ENCODE measurements at places on chromosomes 5 and 9.

- DNase-seq = no peak
These were observed 120.4 kb downstream of the EBF1 start for GRCh38 chr5:158979290-158979689.

GRCh38 chr5:81183811-81184748, 49.0 kb upstream of the CKMT2 start:
- DNase-seq = no peak

DNA sequence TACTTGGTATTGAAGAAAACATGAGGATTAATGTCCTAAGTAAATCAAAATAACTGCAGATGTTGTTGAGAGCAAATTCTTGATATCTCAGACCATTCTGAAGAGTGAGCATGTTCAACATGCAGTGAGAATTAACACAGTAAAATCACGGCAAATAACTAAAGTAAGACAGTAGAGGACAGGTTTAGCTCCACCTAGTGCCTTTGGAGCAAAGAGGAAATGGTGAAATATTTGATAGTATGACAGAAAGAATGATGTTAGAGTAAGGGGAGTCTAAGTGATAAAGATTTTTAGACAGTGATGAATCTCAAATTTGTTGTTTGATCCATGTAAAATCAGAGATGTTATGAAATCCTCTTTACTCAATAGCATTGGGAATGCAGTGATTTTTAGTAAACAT, 424.2 kb downstream of the TMEM161B start:
- DNase-seq = no peak

GRCh38 chr5:164532235-164532900, 1026.9 kb downstream of the MAT2B start:
- no peak for DNase-seq

DNA sequence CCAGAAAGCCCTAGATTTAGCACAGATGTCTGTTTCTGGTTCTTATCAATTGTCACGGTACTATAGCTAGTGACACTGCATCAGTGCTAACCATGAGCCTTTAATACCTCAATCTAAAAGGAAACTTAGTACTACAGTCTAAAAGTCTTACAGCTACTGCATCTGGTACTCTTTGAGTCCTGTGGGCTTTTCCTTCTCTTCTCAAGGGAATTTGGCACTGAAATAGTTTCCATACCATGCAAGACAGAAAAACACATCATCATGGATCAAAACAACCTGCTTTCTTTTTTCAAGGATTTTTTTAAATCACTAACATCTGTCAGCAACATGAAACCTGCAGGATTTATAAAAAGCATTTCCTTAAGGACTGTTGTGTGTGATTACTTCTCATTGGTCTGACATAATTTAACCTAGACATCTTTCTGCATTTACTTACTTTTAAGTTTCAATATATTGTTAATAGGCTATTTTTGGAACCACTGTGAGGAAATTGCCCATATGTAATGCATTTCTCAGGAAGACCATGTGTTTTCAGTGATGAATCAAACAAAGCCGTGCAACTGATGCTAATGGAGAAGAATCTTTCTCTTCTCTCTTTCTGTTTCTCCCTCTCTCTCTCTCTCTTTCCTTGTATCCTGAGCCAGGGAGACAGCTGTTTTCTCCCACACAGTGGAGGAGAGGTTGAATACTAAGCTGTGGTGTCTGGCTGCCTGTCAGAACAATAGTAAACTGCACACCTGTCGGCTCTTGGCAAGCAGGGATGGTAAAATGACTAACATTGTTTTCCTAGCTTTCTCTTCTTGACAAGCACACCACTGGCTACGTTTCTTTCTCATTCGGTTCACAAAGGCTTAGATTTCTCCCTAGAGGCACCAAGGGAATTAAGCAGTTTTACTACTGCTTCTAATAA, 273.4 kb downstream of the CSNK1G3 start:
- DNase-seq = no peak

GRCh38 chr5:6274846-6275543, 103.4 kb downstream of the MED10 start:
- no peak for DNase-seq

- no peak for DNase-seq
These were observed 29.1 kb downstream of the ANKDD1B start for GRCh38 chr5:75640395-75640794.

DNA sequence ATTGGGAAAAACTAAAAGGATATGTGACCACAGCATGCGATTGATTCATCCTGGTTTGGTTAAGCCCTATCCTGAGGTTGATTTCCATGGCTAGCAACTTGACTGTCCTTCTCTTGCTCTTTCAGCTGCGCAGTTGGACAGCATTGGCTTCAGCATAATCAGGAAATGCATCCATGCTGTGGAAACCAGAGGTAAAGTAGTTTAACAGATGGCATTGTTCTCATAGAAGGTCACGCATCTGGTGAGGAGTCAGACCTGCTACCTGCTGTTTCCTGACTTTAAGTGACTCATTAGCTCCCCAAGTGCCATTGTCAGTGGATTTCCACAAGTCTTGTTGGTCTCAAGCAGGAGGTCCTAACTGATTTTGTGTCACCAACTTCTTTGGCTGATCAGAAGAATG, 266.9 kb downstream of the ARHGAP26 start:
- no peak for DNase-seq

- no peak for DNase-seq
These were observed 38.4 kb downstream of the SLC12A7 start for GRCh38 chr5:1073239-1074102.

DNA sequence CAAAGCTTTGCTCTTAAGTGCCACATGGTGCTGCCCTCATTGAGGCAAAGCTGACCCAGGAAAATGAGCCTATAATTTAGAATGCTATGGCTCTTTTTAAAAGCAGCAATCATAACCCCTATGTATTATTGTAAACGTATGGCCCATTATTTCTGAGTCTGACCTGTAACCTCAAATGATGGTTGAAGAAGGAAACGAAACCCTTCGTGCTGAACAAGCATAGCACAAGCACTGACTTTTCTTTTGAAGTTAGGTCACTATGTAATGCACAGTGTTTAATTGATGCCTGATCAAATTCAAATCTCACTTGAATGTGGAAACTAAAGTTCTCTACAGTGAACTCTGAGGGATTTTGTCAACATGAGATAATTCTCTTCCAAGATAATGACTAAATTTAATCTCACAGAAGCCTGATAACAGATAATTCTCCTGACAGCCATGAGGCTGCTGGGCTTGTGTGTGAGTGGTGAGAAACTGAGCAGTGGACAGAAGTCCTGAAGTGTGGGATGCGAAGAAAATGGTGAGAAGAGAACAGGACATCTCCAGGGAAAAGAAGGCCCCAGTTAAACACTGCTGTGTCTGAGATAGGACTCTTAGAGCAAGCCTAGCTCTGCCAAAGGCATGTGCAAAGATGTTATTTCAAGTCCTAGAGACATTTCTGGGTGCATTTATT, 226.9 kb downstream of the MAN2A1 start:
- no peak for DNase-seq

DNA sequence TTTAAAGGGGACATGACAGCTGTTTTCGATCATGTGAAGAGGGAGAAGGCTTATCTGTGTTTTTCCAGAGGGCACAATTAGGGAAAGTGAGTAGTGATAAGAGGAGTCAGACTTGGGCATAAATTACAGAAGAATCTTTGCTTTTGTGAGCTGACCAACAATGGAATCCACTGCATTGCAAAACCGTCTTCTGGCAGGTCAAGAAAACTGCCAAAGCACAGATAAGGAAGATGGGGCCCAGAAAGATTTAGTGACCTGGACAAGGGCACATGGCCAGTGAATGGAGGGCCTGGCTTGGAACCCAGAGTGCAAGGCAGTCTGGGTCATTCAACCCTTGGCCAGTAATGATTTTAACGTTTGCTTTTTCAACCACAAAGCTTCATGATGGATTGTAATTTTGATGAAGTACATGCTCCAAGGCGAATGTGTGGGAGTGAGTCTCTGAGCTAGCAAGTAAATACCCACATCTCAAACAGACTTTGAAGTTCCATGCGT, 153.2 kb upstream of the MAST4 start:
- no peak for DNase-seq

DNA sequence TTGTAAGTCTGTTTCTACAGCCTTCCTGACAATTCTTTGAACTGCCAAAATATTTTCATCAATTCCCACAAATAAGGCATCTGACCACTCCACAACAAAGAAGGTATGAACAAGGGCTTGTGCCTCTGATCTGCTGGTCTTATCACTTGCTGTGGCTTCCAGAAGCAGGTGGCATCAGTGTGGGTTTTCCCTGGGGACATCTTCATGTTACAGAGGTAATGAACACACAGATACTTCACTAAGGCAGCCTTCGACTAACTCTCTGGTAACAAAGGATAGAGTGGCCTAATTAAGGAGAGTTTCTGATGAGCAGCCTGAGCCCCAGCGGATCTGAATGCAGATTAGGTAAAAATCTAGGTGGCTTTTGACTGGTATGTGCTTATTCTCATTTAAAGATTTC, 15.2 kb upstream of the ERAP2 start:
- DNase-seq = no peak

DNA sequence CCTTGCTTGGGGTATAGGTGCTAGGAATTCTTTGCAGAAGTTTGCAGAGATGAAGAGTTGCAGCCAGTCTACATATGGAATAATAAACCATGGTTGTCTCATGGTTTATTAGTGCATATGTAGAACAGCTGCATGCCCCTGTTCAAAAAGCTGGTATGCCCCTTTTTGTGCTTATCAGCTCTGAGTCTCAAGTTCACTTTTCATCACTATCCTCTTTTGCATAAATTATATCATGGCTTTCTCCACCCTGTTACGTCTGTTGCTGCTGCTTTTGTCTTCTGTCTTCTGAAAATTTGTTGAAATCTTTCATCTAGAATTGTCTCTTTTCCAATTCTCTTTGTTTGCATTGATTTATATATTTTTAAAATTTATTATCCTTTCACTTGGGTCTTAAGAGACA, 172.0 kb downstream of the CPLANE1 start:
- DNase-seq = no peak

DNA sequence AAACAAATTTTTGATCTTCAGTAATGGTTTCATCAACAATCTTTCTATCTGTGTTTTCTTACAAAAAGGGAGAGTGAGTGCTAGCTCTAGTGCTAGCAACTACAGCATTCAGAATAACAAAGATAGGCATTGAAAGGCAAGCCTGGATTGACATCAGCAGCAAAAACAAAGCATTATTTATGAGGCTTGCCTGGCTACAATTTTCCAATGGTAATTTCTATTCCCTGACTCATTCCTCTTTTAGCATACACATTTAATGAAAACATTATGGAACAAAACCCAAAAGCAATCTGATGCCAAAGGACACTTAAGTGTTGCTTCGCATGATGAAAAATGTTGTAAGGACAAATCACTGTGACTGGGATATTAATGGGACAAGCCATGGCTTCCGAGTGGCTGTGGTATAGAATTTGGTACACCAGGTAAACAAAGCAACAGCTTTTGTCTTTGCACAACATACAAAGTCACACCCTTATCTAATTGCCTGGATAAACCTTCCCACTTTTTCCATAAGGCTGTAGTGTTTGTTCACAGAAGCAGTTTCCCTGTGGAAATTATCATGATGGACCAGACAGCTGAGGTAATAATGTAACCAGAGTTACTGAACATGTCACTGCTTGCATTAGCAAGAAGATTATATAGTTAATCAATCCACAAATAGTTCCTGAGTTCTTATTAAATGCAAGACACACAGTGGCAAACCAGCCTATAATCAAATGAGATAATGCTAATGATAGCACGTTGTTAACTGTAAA, 179.8 kb upstream of the EDIL3 start:
- no peak for DNase-seq

DNA sequence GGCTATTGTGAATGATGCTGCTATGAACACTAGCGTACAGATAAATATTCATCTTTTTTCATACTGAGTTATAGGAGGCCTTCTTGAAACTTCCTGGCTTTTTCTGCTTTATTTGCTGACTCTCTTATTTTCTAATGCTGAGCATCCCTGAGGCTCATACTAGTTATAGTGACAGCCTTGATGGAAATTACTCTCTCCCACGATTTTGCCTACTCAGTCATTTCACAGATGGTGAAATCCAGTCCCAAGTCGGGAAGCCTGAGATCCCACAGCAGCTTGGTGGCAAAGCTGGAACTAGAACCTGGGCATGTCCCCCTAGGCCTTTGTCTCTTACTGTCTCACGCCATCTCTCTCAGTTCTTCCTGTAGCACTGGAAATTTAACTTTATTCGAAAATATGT, 22.4 kb downstream of the NANS start:
- no peak for DNase-seq

DNA sequence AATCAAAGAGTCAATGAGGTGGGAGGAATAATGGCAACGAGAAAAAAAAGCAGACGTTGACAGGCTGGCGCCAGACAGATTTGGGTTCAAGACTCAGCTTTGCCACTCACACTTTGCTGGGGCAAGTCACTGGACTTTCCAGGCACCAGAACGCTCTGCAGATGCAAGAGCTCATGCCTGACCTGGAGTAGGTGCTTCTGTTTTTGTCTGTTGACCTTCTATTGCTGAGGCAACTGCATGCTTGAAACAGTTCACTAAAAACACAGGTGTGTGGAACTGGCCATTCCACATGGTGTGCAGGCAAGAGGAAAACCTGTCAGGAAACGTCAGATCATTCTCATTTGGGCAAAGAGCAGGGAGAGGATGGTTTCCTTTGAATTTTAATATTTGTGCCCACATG, 161.2 kb upstream of the SMIM23 start:
- DNase-seq = no peak

DNA sequence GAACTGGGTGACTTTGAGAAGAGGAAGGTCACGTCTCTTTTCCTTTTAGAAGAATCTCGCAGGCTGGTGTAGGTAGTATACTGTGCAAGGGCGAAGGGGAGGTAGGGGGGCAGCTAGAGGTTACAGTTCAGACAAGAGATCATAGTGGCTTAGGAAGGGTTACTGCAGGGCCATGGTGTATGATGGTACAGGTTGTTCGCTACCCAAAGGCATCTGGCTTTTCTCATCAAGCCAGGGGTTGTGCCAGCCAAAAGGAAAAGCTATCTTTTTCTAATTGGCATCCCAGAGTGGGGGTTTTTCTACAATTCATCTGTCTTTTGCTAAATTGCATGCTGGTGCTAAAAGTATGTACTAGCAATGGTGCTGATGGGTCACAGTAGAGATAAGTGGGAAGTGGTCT, 22.8 kb downstream of the MAMDC2 start:
- DNase-seq = no peak

DNA sequence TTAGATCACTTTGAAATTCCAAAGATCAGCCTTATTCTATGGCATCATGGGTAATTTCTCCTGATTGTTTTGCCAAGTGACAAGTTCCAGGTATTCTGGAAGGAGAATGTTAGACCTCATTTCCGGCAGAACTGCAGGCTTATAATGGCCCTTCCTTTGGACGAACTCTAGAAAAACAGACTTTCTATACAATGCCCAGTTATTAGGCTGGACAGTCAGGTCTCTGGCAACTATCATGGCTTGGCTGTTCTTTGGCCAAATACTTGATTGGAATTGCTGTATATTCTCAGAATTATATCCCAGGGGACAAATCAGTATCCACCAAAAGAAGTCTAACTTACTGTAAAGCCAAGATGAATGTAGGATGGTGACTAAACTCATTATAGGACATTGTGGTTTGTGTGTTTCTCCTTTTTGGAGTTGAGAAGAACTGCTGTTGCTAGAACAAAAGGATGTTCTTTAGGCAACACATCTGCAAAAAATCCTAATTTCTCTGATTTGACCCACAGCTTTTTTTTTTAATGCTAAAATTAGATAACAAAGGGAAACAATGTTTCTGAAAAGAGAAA, 69.0 kb downstream of the ADAMTSL1 start:
- DNase-seq = no peak

- DNase-seq = no peak
These were observed 90.9 kb upstream of the LMX1B start for GRCh38 chr9:126522612-126523356.
